HL-60 (cell line): ENCODE measurements at places on chromosomes 13 and 19.

GRCh38 chr13:108305655-108306054 is 36.1 kb downstream of the TNFSF13B start:
- no peak for DNase-seq

DNA sequence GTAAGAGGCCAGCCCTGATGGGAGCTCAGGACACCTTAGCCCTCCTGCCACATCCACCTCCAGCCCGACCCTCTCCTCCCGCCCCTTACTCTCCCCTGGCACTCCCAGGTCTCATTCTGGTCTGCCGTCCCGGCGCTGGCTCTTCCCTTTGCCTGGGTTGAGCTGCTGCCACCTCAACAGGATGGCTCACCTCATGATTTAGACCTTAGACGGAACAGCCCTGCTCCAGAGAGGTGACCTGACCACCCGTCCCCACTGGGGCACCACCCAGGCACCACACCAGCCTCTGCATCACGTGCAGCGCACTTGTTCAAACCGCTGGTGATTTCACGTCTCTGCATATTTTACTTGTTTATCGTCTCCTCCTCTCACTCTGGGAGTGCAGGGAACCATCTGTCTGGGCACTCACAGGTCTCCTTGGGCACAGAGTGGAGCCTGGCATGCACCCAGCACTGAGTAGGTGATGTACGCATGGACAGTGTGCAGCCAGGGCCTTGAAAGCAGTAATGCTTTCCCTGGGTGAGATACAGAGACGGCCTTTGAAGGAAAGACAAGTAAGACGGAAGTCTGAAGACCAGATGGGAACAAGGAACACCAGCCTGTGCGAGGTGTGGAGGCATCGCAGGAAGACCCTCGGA is 183.1 kb downstream of the KATNAL1 start:
- no peak for DNase-seq

DNA sequence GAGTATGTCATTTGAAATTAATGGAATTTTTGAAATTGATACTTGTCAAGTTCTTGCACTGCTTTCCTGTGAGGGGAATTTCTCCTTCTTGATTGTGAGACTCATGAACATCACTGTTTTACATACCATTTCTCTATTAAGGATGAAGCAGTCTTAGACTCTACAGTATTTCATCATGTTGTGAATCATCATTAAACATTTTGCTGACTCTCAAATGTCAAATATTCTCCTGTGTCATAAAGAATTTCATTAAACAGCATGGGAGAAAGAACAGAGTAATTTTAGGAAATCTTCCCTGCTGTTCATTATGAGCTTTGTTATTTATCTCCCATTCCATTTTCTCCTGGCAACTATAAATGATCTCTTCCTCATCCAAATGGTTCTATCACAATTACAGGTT is 729.0 kb downstream of the PCDH9 start:
- no peak for DNase-seq

DNA sequence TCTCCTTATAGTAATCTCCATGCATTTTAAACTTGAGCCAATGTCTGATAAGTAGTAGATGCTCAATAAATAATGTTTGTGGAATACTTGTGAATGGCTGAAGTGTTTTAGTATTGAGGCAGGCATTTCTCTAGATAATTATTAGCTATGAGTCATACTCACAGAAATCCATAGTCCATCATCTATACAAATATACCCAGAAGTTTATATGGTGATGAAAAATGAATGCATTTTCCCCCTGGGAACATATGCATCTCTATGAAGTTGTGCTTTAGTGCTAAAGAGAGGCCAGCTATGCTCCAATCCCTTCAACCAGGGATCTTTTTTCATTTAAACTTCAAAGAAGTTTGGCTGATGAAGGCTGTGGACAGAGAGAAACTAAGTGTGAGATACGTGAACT is 17.2 kb downstream of the MBNL2 start:
- DNase-seq: no peak

DNA sequence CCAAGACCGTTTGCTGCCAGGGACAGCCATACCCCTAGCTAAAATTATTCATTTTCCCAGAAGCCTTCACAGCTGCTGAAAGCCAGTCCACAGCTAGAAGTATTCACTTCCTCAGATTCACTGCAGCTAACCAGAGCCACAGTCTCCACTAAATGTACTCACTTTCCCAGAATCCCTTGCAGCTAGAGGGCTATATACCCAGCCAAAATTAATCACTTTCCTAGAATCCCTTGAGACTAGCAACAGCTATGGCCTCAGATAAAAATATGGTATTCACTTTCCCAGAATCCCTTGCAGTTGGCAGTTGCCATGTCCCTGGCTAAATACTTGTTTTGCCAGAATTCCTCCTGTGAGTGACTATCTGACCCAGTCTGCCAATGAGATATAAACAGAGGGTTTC is 13.8 kb upstream of the MEIS3 start:
- DNase-seq: peak; percentile 39

- DNase-seq: peak; percentile 58
These were observed 1.2 kb downstream of the TBC1D4 start for GRCh38 chr13:75480671-75481175.

DNA sequence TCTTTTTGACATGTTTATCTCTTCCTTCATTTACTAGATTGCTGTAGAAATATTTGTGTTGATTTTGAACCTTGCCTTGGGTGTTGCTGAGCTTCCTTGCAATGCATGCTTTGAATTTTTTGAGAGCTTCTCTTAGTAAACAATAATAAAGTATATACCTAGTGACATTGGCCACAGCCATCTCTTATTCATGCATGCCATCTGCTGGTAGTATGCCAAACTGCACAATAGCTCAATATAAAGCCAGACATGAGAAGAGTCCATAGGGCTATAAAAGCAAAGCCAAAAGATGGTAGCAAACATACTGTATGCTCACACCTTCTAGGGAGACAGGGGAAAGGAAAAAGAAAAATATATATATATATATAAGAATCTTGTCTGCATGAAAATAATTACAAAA is 18.9 kb upstream of the ZSCAN5A start:
- DNase-seq: peak; percentile 52

GRCh38 chr19:40410030-40410389 is 3.2 kb downstream of the PRX start:
- no peak for DNase-seq

DNA sequence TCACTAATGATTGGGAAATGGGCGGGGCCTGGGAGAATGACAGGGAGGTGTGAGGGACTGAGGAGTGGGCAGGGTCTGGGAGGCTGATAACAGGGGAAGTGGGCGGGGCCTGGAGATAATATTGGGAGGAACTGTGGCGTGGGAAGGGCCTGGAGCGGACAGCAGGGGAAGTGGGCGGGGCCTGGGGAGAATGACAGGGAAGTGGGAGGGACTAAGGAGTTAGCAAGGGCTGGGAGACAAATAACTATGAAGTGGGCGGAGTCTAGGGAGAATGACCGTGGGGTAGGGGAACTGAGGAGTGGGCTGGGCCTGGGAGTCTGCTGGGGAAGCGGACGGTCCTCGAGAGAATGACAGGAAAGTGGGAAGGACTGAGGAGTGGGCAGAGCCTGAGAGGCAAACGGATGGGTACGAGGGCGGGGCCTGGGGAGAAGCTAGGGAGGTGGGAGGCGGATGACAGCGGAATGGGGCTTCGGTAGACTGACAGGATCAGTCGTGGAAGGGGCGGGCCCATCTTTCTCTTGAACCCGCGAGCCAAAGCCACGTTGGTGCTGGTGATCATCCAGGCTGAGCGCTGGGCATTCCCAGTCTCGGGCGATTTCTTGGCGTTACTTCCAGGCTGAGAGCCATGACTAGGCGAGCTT is 14.0 kb upstream of the TUBB4A start:
- DNase-seq: peak; percentile 92

DNA sequence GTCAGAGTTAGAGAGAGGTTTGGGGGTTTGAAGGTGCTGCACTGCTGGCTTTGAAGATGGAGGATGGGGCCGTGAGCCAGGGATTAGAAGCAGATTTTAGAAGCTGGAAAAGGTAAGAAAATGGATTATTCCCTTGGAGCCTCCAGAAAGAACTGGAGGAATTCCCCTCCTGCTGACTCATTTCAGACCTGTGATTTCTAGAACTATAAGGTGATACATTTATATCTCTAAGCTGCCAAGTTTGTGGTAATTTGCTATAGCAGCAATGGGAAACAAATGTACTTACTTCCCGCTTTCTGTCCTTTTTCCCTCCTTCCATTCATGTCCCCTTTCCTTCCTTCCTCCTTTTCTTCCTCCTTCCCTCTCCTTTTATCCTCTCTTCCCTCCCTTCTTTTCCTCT is 78.5 kb upstream of the PCDH8 start:
- DNase-seq: no peak

DNA sequence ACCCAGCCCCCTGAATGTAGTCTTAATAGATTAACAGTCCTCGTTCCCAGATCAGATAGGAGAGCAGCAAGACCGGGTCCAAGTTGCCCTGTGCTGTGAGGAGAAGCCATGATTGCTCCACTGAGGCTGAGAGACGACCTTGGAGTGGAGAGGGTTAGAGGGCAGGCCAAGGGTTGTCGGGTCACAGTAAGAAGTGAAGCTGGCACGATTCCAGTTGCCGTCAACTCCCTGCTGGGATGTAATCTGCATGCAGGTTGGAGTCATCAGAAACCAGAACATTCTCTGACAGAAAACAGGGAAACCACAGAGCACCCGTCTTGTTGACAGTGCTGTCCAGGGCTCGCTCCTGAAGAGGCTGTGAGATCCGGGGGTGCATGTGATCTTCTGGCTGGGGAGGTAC is 19.0 kb upstream of the ATP11A start:
- DNase-seq: no peak

GRCh38 chr19:6590258-6590826 is 608 bp downstream of the CD70 start:
- no peak for DNase-seq

DNA sequence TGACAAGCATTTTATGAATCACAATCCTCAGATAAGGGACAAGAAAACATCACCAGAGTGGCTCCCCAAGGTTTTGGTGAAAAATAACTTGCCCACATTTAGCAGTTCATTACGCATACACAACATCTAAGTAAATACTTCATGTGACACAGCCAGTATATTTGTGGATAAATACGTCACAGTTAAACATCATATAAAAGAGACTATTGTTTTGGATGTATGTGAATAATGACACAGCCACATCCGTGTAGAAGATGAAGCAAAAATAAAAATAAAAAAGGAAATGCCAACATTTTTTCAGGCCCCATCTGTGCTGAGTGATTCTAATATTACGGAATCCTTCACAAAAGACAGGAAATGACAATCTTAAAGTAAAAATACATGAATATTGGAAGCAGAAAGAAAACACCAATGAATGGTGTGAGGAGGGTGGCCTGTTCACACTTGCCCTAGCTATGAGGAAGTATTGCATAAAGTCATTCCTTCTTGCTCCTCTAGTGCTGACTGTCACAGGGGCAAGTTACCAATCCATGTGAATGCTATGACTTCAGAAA is 457.1 kb downstream of the KLF12 start:
- DNase-seq: no peak

DNA sequence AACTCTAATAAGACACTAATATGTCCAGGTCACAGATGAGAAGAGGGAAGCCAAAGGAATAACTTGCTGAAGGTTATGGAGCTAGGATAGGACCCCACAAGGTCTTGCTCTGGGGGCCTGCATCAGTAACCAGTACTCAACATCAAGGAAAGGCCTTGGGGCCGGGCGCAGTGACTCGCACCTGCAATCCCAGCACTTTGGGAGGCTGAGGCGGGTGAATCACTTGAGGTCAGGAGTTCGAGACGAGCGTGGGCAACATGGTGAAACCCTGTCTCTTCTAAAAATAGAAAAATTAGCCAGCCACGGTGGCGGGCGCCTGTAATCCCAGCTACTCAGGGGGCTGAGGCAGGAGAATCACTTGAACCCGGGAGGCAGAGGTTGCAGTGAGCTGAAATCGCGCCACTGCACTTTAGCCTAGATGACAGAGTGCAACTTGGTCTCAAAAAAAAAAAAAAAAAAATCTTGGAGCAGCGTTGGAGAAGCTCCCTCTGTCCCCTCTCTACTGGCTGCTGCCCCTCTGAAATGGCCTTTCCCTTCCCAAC is 1.8 kb downstream of the LONP1 start:
- no peak for DNase-seq

GRCh38 chr19:48588670-48589401 is 17.7 kb upstream of the SPACA4 start:
- peak; percentile 74 for DNase-seq

- DNase-seq: peak; percentile 98
These were observed 69.7 kb upstream of the C13orf46 start for GRCh38 chr13:114043421-114044053.

GRCh38 chr13:101572456-101572855 is 120.0 kb downstream of the ITGBL1 start:
- no peak for DNase-seq

GRCh38 chr13:72316716-72317115 is 410.7 kb downstream of the MZT1 start:
- no peak for DNase-seq

DNA sequence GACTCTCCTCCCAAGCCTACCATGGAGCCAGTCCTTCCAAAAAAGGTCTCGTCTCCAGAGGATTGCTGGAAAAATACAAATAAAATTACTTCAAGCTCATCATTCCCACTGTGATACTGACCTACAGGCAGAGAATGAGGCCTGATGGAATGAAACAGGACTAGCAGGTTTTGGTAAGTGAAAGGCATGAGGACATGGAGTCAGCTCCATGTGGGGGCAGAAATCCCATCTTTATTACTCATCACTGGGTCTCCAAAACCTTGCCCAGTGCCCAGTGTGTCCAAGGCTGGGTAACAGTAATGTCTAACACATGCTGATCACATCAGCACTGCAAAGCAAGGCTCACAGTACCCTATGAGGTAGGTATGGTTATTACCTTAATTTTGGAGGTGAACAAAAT is 235.4 kb downstream of the DNAJC15 start:
- DNase-seq: no peak

GRCh38 chr19:9306443-9306842 is 3.2 kb downstream of the ZNF699 start:
- no peak for DNase-seq

DNA sequence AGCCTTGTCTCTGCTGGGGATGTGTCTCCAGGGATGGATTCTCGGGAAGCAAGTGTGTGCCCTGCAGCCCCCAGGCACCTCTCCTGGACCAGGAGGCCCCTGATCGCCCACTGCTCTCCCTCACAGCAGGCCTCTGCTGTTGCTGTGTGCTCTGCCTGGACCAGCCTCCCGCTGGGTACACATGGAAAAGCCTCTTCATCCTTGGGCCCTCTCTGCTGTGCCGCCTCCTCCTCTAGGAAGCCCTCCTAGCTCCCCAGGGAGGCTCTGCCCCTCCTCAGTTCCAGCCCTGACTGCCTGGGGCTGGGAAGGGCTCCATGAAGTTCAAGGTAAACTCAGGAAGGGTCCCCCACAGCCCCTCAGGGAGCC is 12.0 kb downstream of the NDUFA11 start:
- DNase-seq: no peak

DNA sequence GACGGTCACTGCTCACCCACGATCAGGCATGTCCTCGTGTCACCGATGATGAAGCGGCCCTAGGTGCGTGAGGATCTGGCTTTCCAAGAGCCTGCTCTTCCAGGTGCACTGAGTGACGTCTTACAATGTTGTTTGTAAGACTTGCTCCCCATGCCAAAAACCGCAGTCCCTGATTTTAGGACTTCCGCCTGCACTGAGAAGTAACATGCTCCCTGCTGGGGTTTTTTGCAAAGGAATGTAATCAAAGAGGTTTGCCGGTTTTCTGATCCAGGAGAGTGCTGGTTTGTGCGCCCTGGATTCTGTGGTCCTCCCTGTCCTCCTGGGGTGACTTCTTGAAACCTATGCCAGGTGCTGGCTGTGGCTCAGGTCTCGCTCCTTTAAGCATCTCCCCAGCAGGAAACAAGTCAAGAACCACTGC is 38.8 kb downstream of the MYO9B start:
- no peak for DNase-seq

- DNase-seq: no peak
These were observed 191.9 kb upstream of the MIR17HG start for GRCh38 chr13:91155512-91156114.
